ENCODE measurements at places on chromosomes 3 and 15.

GRCh38 chr3:64266983-64267382 lies 41.7 kb upstream of the PRICKLE2 start:
- no peaks in the 10 kb centered on the region for H3K4me1 ChIP-seq
- no peak overlapping the region for H3K4me3 ChIP-seq
- H3K27me3 ChIP-seq: peaks cover 5% of the 10 kb centered on the region
- no peaks in the 10 kb centered on the region for H3K36me3 ChIP-seq
- no peak for DNase-seq

DNA sequence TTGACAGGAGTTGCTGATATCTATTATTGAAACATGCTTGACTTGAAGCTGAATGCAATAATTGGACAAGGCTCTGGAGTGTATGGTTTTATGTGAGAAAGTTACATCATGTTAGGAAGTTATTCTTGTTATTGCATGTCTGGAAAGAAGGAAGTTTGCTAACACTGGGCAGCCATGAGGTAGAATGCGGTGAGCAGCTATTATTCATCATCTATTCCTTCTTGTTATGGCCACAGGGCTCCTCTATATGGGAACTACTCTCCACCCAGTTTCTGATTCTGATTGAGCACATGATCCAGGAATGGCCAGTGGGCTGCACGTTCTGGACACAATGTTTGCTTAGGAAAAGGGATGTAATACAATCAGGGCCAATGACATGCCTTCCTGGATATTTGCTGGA lies 37.8 kb upstream of the SCN5A start:
- H3K27me3 ChIP-seq: no peaks in the 10 kb centered on the region
- no peaks in the 10 kb centered on the region for H3K4me1 ChIP-seq
- DNase-seq: no peak
- no peaks in the 10 kb centered on the region for H3K36me3 ChIP-seq

DNA sequence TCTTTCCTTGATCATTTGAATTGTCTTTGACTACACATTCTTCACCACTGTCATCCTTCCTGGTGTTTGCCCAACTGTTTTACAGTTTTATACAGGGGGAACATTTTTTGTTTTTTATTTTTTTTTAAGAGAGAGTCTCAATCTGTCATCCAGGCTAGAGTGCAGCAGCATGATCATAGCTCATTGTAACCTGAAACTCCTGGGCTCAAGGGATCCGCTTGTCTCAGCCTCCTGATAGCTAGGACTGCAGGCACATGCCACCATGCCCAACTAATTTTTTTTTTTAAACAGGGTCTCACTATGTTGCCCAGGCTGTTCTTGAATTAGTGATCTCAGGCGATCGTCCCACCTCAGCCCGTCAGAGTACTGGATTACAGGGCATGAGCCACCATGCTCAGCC lies 222.6 kb downstream of the BBX start:
- no peaks in the 10 kb centered on the region for H3K36me3 ChIP-seq
- no peak for DNase-seq
- H3K27me3 ChIP-seq: no peaks in the 10 kb centered on the region

GRCh38 chr3:176190755-176191154 lies 1006.5 kb downstream of the TBL1XR1 start:
- no peaks in the 10 kb centered on the region for H3K36me3 ChIP-seq
- DNase-seq: no peak
- no peaks in the 10 kb centered on the region for H3K4me1 ChIP-seq
- H3K4me3 ChIP-seq: no peak overlapping the region
- H3K27me3 ChIP-seq: no peaks in the 10 kb centered on the region

DNA sequence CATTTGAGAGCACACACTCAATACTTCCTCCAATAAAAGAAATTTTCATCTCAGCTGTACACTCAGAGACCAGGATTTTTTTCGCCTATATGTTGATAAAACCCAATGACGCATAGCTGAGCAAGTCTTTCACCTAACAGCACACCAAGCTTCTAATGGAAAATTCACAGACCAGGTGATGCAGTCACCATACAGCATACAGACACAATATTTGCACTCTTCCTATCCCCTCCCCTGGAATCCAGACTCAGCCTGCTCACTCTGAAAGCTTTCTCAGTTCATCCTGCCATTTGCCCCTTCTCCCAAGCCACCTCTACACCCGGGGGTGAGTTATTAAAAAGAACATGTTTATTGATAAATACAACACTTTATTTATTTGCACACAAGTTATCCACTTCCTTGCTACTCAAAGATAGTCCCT lies 1.7 kb downstream of the TBC1D5 start:
- H3K27me3 ChIP-seq: no peaks in the 10 kb centered on the region
- no peak overlapping the region for H3K4me3 ChIP-seq
- H3K27ac ChIP-seq: no peak overlapping the region
- no peak for DNase-seq
- H3K36me3 ChIP-seq: no peaks in the 10 kb centered on the region
- peaks cover 9% of the 10 kb centered on the region for H3K4me1 ChIP-seq

DNA sequence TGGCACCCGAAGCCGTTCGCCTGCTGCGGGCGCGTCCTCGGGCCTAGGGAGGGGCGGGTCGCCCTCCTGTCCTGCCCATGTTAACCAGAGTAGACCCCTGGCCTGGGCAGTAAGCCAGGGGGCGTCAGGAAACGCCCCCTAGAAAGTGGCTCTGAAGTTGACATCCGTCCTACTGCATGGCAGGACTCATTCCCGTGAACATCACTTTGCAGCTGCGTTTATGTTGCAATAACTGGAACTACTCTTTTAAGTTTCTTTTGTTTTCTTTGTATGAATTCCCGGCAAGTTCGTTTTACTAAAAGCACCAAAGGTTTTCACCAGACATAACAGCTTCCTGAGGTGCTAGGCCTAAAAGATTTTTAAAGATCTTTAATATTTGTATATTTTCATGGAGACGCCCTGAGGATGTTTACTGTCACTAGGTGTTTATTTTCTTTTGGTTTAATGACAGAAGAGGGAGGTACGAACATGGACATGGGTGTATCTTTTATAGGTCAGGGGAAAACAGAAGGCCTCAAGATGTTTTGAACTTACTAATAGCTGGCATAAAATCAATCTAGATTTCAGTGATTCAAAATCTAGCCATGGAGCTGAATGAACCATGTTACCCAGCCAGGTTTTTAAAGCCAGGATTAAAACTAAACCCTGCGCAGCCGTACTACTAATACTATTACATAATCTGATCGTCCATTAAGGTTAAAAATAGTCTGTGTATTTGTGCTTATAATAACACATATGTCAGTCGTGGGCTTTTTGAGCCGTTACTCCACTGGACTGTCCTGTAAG lies 1.0 kb downstream of the C15orf61 start:
- DNase-seq: no peak
- no peaks in the 10 kb centered on the region for H3K27me3 ChIP-seq
- peaks cover 7% of the 10 kb centered on the region for H3K4me1 ChIP-seq
- H3K27ac ChIP-seq: peak overlapping the region; percentile 88
- H3K4me3 ChIP-seq: peak overlapping the region; percentile 93
- H3K36me3 ChIP-seq: no peaks in the 10 kb centered on the region

- peaks cover 1% of the 10 kb centered on the region for H3K4me1 ChIP-seq
- DNase-seq: no peak
- H3K4me3 ChIP-seq: no peak overlapping the region
- H3K27me3 ChIP-seq: no peaks in the 10 kb centered on the region
- H3K36me3 ChIP-seq: no peaks in the 10 kb centered on the region
These were observed 5.1 kb upstream of the LTF start for GRCh38 chr3:46469680-46470357.

Data from T-cell (primary cell).